ENCODE measurements at places on chromosomes 2 and 18. TPM values are rescaled to one million over a fixed set of nuclear protein-coding genes. Genes with fewer than 3 reads are reported as not detected.

Gene RNU2-63P
- total RNA-seq = not detected

Gene LONRF2
- total RNA-seq = 37.9 TPM

Gene TSHZ1
- 41.7 TPM for total RNA-seq

DNA sequence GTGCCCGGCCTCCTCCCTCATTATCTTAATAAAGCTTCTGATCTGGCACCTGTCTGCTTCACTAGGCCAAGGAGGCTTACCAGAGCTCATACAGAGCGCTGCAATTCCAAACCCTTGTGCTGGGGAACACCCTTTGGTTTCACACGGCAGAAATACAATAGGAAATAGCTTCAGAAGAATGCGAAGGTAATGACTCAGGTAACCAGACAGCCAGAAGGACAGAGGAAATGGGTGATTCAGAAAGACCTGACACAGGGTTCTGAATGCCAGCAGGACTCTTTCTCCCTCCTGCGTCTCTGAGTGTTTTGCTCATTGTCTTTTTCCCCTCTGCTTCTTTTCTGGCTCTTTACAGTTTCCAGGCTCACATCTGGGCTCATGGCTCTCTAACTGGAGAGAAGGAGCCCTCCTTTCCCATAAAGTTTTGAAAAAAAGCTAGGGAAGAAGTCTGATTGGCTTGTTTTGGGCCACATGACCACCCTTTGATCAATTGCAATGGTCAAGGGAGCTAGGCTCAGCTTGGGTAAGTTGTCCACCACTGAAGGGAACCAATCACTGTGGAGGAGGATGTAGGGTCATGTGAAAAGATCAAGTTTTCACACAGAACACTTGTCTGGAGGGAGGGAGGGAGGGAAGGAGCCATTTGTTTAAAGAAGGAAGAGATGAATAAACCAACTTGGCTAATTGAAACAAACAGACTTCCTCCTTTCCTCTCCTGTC lies 90.5 kb upstream of the UPP2 start:
- DNase-seq = no peak

- no peak for DNase-seq
These were observed 4.3 kb downstream of the IGFBP5 start for GRCh38 chr2:216690853-216691741.

- DNase-seq = no peak
These were observed 86.3 kb downstream of the ACTR2 start for GRCh38 chr2:65313954-65314256.

GRCh38 chr2:120228503-120228902 lies 5.3 kb upstream of the TMEM185B start:
- DNase-seq = no peak

GRCh38 chr2:44549099-44549471 lies 187.3 kb downstream of the CAMKMT start:
- DNase-seq = no peak

- no peak for DNase-seq
These were observed 231.2 kb upstream of the FOSL2 start for GRCh38 chr2:28161466-28161865.

All from esophagus muscularis mucosa (tissue), 4 donors.